Stimulated activated CD8-positive, alpha-beta memory T cell treated with anti-CD3 and anti-CD28 coated beads, Interleukin-2, amount 100 ng/mL, for 48 hours (primary cell): ENCODE measurements at places on chromosomes 1 and 21.

DNA sequence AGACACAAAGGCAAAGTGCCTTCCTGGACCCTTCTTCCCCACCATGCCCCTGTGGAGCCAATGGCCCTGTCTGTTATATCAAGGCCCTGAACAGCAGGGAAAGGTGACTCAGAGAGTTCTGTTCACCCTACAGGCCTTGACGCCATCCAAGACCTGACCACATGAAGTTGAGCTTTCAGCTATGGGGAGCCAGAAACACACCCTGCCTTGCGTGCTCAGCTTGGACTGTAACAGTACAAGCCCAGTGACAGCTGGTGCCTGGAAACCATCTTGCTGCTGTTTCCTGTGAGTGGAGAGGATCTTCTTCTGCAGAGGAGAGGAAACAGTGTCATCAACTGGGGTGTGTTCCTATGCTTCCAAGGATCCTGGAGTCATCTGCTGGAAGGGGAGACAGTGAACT, 165.0 kb upstream of the IRF2BP2 start:
- no peak for DNase-seq

DNA sequence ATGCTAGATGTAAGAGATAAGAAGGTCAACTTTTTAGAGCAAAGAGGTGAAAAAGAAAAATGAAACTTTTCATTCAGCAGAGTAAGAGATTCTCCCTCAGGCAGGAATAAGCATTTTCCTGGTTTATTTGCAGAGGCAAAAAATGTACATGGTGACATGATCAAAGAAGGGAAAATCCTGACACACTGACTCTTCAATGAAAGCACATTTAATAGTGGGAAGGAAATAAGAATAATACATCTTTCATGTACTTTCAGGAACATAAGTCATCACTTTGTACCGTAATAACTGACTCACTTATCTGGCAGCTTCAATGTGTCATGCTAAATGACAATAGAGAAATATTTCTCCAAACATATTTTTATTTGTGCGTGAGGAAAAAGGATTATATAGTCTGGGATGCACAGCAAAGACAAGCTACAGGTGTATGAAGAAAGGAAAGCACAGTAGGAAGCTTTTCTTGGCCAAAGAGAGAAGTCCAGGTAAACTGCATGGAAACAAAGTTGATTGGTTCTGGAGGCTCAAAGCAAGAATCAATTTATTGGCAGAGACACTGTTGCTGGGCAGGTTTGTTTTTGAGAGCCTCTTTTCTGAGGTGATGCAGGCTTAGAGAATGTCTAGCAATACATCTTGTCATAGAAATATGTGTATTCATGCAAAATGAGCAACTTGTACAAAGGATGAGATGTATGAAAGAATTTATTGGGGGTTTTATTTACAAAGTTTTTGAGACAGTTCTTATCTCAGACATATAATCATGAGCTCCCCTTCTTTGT, 1409.0 kb downstream of the PLA2G4A start:
- no peak for DNase-seq

DNA sequence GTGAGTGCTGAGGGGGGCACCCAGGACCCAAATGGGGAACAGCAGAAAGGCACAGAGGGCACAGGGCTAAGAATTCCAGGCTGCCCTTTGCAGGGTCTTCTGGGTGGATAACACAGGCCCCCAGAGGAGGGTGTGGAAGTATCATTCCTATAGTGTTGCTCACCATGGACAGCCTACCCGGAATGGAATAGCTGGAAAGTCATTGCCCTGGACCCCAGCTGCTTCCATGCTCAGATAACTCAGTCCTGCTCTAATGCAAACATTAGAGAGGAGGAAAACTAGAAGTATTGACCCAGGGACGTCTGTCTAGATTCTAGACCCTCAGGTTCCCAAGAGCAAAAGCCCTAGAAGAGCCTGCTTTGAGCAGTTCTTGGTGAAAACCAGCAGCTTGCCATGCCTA, 24.7 kb downstream of the SLC6A17 start:
- DNase-seq: no peak

DNA sequence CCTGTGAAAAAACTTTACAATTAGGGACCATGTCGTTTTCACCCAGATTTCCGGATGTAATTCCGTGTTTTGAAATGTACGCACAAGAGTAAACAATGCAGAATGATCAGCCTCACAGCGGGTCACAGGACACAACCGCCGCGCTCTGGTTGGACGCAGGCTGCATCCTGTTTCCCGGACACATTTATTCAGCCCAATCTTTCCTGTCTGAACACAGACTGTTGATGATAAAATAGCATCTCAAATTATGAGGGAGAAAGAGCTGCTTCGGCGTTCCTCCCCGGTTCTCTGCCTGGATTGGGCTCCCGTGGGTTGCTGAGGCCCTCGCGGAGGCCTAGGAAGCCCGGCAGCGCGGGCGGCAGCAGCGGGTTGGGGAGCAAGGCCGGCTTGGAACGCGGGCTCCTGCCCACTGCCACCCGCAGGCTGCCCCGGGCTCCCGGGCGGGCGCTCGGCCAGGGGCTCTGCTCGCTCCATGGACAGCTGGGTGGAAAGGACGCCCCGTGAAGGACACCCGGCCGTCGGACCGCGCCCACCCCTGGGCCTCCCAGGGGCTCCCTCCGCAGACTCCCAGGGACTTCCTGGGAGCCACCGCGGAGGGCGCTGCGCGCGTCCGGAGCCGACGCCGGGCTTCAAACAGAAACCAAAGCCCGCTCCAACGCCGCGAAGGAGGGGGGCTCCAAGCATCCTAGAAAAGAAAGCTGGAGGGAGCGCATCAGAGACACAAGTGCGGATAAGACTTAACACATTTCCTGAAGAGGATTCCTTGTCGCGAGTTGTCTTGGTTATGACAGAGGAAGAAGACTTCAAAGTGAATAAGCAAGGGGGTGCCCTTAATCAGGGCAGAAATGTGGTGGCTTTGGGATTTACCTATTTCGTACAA, 122.3 kb downstream of the ESRRG start:
- DNase-seq: no peak

DNA sequence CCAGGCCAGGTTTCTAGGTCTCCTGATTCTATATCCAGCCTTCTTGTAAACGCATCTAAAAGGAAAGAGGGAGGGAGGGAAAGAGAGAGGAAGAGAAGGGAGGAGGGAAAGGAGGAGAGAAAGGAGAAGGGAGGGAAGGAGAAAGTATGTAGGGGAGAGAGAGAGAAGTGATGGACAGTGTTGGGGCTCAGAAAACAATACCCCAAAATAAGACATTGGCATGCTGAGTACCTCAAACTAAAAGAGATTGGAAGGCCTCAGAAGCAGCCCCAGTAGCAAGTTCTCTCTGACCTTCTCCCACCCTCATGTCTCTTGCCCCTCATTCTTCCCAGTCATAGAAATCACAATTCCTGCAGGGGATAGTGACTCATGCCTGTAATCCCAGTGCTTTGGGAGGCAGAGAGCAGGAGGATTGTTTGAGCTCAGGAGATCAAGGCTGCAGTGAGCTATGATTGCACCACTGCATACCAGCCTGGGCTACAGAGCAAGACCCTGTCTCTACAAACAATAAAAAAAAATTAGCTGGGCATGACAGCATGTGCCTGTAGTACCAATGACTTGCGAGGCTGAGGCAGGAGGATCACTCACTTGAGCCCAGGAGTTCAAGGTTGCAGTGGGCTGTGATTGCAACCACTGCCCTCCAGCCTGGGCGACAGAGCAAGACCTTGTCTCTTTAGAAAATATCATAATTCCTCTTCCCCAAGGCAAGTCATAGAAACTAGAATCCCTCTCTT, 51.2 kb downstream of the DNTTIP2 start:
- DNase-seq: no peak

- no peak for DNase-seq
Measured at GRCh38 chr1:243758647-243759046, 91.4 kb downstream of the AKT3 start.

DNA sequence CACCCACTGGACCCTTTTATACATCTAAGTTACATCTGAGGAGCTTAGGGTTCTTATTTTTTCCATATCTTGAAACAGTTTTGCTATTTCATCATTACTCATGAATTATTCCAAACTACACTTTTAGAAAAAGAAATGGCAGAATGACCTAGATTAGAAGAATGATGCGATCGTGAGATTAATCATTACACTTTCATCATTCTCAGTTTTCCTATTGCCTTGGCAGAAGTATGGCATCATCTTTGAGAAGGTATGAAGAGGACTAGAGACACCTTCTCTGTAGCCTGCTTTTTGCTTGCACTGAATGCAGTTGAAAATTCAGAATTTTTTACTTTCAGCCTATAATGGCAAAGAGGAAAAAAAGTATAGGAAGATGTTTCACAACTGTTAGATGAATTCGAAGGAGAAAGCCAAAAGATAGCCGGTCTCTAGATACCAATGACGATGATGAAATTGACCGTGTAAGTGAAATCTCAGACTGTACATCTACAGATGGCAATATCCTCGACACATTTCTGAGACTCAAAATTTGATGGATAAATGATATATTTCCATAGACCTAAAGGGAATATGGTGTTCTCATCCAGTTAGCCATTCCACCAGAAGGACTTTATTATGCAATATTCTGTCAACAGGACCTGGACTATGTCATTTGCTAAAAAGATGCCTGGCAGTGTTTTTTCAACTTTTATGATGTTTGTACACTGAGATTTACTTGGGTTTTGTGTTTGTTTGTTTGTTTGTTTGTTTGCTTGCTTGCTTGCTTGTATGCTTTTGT, 191.8 kb downstream of the TOMM20 start:
- DNase-seq: no peak

DNA sequence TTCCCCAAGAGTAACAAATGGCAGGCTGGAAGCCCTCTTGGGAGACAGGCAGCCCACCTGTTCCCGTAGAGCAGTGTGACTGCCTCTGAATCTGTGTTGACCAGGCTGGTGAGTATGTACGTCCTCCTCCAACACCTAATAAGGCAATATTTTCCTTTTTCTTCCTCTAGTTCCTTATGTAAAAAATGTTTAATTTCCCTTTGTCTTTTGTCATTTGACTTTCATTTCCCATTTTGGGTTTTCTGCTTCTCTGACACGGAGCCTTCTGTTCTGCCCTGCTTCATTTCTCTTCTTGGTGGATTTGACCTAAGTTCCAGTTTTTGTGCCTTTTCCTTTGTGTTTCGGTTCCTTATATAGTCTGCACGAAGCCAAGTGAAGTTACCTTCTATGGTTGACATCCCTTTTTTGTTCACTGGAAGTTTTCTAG, 65.8 kb upstream of the ATF3 start:
- no peak for DNase-seq

- no peak for DNase-seq
Measured at GRCh38 chr1:225825078-225825477, 15.2 kb downstream of the EPHX1 start.

GRCh38 chr1:15186846-15187151, 33.3 kb downstream of the TMEM51 start:
- no peak for DNase-seq

GRCh38 chr1:147786536-147786935, 26.1 kb upstream of the GJA5 start:
- no peak for DNase-seq

DNA sequence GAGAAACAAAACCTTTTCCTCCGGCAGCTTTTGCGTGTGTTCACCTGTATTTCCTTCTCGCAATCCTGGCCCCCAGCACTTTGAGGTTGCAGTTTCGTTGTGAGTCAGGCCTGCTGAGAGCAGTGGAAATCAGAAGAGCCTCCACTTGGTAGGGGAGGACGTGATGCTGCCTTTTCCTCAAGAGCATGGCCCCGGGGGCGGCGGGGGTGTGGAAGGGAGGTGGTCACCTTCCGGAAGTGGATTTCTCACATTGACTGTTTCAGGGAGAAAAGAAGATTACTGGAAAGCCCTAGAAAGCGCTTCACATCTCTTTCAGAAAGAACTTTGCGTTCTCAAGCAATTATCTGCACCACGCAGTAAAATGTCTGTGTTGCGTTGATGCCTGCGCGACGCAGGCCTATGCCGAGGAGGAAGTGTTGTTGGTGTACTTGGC, 12.2 kb upstream of the IL10 start:
- DNase-seq: peak; percentile 82

GRCh38 chr1:28737307-28738132, 780 bp downstream of the YTHDF2 start:
- DNase-seq: peak; percentile 38

DNA sequence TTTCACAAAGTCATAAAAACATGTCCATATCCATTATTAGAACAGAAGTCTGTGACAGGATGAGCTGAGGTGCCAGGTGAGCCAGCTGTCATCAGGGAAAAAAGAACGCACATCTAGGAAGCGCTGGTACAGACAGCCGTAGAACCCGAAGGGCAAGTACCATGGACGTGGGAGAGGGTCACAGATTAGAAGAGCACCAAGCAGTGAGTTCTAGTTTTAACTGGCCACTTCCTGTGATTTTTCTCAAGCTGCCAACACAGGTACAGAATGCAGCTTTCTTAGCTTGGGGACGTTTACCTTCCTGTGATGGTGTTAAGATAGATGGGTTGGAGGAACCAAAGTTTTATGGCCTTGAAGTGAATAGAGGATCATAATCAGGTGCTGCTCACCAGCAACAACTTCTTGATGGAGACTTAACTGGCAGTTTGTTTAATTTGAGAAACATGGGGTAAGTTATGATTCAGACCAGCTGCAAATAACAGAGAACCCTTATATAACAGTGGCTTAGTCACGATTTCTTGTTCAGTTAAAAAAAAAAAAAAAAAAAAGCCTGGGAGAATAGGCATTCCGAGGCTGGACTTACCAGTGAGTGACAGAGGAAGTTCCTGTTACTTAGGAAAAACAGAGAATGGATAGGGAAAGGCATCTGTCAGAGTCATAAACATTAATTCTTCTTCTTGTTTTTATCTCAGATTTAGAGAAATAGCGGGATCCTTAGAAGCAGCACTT, 30.9 kb downstream of the AGT start:
- DNase-seq: no peak

DNA sequence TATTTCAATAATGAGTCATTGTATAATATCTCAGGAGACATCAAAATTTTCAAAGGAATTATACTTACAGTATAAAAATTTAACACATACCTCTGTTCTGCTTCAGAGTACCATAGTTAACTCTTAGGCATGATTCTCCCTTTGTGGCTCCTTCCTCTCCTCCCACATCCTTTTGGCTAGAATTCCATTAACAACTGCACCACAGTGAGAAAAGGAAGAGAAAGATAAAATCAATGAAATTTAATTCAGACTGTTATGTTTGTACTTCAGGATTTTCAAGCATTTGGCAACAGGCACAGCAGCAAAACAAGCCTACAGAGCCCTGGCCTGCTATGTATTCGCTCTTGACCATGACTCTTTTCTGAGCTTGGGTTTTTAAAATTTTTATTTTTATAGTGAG, 57.2 kb upstream of the SGIP1 start:
- no peak for DNase-seq

- DNase-seq: no peak
Measured at GRCh38 chr21:32216293-32216692, 62.6 kb downstream of the MIS18A start.

DNA sequence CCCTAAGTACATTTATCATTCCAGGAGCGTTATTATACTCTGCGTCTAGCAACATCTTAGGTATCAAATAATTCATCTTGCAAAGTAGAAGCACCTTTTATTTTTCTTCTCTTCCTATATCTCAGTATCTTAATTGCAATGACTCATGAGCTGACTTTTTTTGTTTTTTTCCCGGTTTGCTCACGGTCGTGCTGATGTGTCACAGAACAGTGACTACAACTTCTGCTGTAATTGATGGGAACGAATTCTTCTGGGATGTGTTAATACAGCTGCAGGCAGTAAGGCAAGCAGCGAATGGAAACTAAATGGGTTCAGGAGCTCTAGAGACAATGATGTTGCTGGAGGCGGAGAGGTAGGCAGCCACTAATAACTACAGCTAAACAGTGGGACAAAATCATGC, 89.8 kb upstream of the TMPRSS15 start:
- no peak for DNase-seq

- DNase-seq: no peak
Measured at GRCh38 chr1:91511386-91511785, 10.7 kb downstream of the CDC7 start.
